Ascending aorta (tissue), 2 donors: ENCODE measurements at places on chromosomes 5 and 9. TPM values are rescaled to one million over a fixed set of nuclear protein-coding genes. Genes with fewer than 3 reads are reported as not detected.

DNA sequence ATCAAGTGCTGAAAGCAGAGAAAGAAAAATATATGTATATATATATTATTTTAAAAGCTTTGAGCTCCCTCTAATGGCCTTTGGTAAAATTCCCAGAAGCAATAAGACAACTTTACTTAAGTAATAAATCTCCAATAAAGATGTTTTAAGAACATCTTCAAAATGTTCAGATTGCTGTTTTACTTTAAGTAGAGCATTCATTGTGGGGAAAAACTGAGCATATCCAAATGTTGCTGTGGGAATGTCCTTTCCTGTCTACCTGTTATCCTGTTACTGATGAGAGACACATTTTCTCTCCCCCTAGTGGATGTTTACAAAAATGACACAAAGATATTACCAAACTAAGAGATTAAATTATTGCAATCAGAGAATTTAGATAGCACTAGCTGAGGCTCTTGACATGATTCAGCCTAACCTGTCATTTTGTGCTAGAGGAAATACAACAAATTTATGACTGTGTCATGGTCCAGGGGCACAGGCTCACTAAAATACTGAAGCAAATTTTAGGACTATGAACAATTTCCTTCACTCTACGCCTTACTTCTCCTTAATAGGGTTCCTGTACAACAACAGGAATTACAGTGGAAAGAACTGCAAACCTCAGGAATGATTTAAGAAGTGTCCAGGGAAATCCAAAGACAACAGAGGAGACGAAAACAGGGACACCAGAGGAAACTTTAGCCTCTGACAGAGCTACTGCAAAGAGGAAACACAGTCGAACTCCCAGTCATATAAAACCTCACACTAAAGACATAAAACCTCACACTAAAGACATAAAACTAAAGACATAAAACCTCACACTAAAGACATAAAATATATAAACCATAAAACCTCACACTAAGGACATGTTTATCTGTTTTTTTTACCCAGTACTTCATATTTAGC lies 24.3 kb upstream of the PRRC1 start:
- no peak for DNase-seq

- DNase-seq = no peak
Observed at GRCh38 chr5:67052034-67052433, 144.6 kb downstream of the CD180 start.

GRCh38 chr5:29795096-29795652 lies 1398.3 kb upstream of the CDH6 start:
- no peak for DNase-seq

DNA sequence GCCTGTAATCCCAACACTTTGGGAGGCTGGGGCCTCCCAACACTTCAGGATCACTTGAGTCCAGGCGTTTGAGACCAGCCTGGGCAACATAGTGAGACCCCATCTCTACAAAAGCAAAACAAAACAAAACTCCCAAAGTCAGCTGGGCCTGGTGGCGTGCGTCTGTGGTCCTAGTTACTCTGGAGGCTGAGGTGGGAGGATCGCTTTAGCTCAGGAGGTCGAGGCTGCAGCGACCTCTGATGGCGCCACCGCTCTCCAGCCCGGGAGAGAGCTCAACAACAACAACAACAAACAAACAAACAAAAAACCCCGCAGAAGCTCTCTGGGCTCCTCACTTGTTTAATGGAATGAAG lies 528 bp downstream of the ACOT12 start:
- no peak for DNase-seq

DNA sequence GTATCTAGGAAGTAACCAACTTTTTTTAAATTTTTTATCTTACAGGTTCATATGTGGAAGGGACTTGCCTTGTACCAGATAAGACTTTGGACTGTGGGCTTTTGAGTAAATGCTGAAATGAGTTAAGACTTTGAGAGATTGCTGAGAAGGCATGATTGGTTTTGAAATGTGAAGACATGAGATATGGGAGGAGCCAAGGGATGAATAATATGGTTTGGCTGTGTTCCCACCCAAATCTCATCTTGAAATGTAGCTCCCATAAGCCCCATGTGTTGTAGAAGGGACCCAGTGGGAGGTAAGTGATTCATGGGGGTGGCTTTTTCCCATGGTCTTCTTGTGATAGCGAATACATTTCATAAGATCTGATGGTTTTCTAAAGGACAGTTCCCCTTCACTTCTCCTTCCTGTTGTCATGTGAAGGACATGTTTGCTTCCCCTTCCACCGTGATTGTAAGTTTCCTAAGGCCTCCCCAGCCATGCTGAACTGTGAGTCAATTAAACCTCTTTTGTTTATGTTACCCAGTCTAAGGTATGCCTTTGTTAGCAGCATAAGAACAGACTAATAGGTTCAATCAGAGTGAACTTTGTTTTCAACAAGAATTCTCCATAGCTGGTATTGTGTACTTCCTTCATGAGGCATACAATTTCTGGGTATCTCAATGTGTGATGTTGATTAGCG lies 535.6 kb upstream of the MEF2C start:
- DNase-seq = no peak

- no peak for DNase-seq
Observed at GRCh38 chr5:20972419-20972925, 984.5 kb upstream of the CDH18 start.

DNA sequence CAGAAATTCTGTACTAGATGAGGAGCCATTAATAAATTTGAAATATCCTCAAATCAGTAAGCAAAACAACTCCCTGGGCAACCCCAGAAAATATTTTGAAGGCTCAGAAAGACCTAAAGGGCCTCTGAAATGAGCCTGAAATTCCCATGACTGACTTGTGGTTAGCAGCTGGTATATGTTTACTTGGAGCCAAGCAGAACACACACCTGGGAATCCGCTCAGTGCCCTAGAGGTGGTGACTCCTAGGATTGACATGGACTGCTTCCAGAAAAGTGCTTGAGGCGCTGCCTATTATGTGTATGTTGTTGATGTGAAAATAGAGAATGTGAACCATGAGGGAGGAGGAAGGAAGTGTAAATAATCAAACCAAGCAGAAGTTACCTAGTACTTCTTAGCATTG lies 14.7 kb downstream of the RFK start:
- DNase-seq = no peak

- DNase-seq = no peak
Observed at GRCh38 chr9:21836437-21837161, 34.2 kb downstream of the MTAP start.

DNA sequence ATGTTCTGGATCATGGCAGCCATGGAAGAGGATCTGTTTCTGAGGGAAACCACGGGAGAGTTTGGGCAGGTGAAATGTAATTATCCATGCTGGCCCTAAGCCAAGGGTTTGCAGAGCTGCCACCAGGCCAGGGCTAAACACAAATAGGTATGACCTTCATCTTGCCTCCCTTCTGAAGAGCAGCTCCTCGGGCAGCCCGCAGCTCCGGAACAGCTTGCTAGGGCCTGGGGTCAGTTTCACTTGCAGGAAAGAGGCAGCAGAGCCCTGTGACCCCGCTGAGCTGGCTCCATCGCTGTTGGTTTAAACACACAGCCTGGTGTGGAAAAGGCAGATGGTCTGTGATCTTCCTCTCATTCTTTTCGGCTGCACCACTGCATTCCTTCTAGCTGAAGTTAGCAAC lies 141.4 kb downstream of the TMEM38B start:
- no peak for DNase-seq

GRCh38 chr9:25816439-25816838 lies 138.2 kb upstream of the TUSC1 start:
- DNase-seq = no peak

DNA sequence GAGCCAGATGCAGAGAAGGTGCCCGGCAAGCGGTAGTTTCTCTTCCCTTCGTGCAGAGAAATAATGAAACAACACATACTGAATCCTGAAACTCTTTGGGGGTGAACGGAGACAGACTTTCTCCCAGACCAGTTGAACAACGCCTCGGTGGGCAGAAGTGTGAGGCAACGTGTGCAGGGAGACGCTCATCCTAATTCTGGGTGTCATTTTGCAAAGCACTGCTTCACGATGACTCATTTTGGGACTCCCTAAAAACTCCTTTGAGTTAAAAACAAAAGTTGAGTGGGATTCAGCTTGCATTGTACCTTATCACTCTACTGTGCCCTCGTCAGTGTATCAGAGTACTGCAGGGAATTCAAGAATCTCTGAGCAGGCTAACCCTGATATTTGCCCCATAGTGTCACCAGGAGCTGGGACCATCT lies 3.5 kb upstream of the NEK6 start:
- no peak for DNase-seq

GRCh38 chr5:2921176-2921575 lies 169.7 kb upstream of the IRX2 start:
- no peak for DNase-seq

Gene CNTFR
- total RNA-seq = 4.7 TPM

Gene PCDHA9
- not detected for total RNA-seq

Gene WNT8A
- not detected for total RNA-seq

Gene STK32A
- 6.2 TPM for total RNA-seq

Gene NOXA1
- total RNA-seq = 6.9 TPM

Gene PCDHB5
- 61.8 TPM for total RNA-seq

Gene C5orf63
- total RNA-seq = not detected

Gene FOXD1
- total RNA-seq = 7.1 TPM
